BJ (cell line): ENCODE measurements at places on chromosomes 2 and 18.

- DNase-seq, result no peak
Observed at GRCh38 chr2:239538357-239539052, 137.7 kb upstream of the HDAC4 start.

GRCh38 chr2:50895041-50895440, 136.9 kb downstream of the NRXN1 start:
- no peak for DNase-seq

DNA sequence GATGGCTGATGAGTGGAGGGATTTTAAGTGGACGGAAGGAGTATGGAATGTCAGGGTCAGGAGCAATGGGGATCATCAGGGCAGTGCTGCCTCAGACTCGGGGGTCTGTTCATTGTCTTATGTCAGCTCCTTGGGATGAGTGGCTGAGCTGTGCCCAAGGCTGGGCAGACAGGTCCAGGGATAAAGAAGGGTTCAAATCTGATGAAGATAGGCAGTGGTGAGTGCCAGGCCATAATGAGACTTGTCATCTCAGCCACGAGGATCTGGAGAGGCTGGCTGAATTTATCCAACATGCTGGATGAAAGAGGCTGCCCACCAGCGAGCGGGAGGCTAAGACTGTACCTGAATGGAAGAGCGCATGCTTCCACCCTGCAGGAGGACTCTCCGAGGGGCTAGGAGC, 46.3 kb upstream of the APCDD1 start:
- DNase-seq, result no peak

DNA sequence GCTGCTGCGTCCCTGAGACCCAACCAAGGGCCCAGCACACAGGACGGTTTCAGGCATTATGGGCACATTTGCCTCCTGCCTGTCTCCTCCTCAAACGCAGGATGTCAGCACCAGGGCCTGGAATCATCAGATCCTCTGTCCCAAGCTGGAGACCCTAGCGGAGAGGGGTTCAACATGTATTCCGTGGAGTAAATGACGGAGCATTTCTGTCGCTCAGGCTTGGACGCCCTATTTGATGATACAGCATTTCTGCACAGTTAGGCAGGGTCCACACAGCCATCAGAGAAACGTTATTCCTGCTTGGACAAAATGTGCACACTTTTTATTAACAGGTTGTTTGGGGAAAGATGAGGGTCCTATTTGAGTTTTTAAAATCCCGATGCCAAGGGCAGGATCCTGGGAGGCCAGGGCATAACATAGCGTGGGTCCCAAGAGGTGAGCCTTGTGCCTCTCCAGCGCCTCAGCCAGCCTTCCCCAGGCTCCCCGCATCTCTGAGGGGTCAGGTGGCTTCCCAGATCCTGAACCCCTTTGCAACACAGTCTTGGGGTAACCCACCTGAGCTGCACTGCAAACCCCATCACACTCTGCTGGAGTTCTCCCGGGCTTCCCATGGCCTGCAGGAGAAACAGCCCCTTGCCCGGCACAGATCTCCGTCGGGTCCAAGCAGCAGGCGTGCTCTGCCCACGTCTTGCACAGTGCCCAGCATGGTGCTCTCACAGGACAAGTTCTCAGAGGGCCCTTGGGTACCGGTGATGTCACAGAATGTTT, 319.7 kb upstream of the MYT1L start:
- DNase-seq, result no peak

DNA sequence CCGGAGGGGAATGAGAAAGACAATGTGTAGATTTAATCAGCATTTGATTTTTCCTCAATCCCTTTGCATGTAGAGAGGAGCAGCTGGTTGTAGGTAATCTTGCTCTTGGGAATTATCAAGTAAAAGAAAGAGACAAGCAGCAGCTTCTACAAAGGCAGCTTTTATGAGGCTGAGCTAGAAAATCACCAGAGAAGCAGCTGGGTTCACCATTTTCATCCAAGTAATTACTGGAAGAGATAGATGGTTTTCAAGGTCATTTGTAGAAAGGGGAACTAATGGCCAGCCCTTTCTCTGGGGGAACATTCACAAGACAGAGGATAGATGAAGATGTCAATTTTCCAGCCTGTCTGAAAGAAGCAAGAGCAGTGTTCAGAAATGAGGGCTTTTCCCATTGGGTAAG, 113.0 kb downstream of the RND3 start:
- no peak for DNase-seq

- DNase-seq, result no peak
Observed at GRCh38 chr18:63306819-63307550, 12.6 kb downstream of the BCL2 start.

GRCh38 chr18:24019641-24020331, 5.2 kb downstream of the TTC39C start:
- no peak for DNase-seq

DNA sequence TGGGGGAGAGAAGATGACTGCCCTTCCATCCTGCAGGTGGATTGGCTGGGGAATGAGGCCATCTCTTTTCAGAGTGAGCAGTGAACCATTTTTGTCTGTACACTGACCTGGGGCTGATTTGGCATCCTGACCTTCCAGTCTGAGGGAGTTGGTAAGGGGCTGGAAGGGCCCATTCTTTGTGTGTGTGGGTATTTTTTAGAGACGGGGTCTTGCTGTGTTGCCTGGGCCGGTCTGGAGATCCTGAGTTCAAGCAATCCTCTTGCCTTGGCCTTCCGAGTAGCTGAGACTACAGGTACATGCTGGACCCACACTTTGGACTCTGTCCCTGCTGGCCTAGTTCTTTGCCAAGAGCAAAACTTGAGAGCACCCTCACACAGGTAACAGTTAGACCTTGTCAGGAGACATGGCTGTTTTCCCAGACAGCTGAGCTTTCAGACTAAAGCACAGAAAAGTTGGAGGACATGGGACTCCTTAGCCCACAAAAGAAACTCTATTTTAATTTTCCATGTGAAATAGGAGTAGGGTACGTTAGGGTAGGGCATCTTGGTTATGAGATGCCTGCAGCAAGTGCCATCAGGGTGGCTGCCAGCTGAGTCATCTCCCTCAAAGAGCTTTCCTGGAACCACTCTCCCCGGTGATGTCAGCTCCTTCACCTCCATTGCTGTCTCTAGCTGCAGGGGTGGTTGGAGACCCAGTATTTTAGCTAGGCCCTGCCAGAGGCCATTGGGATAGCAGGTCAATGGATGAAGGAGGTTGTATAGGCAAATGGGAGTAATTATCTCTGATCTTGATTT, 60.7 kb downstream of the DGKD start:
- DNase-seq, result no peak

DNA sequence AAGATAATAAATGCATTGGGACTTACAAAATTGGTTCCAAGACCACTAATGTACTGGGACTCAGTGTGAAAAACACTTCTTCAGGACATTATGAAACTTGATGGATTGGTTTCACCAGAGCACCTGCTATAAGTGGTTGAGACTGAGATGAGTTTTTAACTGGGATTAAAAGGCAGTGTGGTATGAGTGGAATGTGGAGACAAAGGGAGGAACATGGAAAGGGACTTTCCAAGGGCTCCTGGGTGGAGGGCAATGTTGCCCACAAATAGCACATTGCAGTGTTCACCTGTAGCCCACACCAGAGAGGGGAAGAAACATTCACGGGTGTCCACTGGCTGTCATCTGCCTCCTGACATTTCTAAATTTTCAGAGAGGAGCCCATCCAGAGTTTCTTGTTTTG, 253.3 kb upstream of the TANK start:
- DNase-seq, result no peak

GRCh38 chr18:8822643-8823042, 117.3 kb downstream of the MTCL1 start:
- no peak for DNase-seq

DNA sequence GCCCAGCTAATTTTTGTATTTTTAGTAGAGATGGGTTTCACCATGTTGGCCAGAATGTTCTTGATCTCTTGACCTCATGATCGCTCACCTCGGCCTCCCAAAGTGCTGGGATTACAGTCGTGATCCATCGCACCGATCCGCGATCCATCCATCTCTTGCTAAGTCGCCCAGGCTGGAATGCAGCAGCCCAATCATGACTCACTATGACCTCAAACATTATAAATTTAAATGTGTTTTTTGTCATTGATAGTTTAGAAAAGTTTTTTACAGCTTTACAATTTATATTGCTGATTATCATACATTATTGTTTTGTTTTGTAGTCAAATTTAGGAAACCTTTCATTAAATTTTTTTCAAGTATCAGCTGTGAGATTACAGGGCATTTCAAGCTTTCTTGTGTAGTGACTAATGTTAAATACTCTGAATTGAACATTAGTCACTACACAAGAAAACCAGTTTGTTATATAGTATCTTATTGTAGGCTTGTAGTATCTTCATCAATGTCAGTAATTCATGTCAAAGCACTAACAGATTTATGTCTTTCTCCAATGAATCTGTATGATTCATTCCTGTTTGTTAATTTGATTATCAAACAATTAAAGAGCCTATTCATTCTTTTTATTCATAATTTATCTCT, 37.5 kb downstream of the NR4A2 start:
- no peak for DNase-seq

- no peak for DNase-seq
Observed at GRCh38 chr2:96501886-96502810, 3.0 kb downstream of the NEURL3 start.

GRCh38 chr2:208627110-208627884, 220.7 kb downstream of the PTH2R start:
- no peak for DNase-seq

GRCh38 chr2:68195096-68195495, 37.4 kb downstream of the PNO1 start:
- DNase-seq, result no peak

GRCh38 chr2:227822416-227823003, 8.9 kb downstream of the CCL20 start:
- no peak for DNase-seq

- no peak for DNase-seq
Observed at GRCh38 chr2:153871231-153872221, at the start of gene GALNT13. Gene GALNT13 (plus strand): TSS chr2:153871922.

DNA sequence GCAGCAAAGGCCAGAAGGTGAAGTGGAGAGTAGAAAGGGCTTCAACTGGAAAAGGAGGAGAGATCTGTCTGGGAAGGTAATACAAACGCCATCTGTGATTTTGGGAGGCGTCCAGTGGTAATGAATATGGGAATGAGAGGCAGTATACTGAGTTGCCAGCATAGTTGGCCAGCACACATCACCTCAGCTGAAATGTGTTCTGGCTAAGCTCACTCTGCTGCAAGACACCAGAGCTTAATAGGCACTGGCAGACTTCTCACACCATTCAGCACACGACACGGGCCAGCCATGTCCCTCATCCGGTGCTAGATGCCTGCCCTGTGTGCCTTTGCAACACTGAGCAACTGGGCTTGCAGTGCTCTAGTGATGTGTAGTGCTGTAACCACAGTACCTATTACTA, 277.1 kb downstream of the PIEZO2 start:
- no peak for DNase-seq

GRCh38 chr2:159094173-159094737, 125.8 kb downstream of the TANC1 start:
- peak; percentile 79 for DNase-seq

DNA sequence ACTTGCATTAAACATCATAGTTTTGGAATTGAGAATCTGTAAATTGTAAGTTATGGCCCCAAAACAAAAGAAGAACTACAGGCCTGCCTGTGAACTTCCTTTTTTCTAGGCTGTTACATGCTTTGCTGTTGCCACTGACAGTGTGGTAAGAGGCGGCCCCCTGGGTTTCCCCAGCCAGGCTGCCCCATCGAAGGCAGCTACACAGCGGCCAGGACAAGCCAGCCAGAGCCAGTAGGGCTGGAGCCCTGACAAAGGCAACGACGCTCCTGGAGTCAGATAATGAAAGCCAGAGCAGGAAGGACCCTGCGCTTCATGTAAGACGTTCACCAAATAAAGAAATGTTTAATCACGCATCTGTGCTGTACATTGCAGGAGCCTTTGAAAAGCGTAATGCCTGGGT, 55.0 kb downstream of the ANKRD44 start:
- DNase-seq, result no peak

- no peak for DNase-seq
Observed at GRCh38 chr2:136006658-136007057, 21.2 kb upstream of the DARS1 start.

DNA sequence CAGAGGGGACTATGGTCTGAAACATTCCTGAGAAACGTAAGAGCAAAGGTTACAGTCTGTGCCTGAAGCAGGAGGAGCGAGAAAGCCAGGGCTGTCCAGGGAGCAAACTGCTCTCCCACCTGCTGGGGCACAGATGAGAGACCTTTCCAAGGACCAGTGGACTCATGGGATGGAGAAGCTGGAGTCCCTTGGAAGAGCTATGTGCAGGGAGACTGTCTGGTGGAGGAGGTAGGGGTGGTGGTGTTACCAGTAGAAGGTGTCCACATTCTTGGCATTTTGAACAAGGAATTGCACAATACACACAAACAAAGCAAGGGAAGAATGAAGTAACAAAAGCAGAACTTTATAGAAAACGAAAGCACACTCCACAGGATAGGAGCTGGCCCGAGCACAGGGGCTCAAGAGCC, 97.9 kb upstream of the CYRIA start:
- no peak for DNase-seq

GRCh38 chr2:136205615-136206014, 87.7 kb upstream of the CXCR4 start:
- no peak for DNase-seq

DNA sequence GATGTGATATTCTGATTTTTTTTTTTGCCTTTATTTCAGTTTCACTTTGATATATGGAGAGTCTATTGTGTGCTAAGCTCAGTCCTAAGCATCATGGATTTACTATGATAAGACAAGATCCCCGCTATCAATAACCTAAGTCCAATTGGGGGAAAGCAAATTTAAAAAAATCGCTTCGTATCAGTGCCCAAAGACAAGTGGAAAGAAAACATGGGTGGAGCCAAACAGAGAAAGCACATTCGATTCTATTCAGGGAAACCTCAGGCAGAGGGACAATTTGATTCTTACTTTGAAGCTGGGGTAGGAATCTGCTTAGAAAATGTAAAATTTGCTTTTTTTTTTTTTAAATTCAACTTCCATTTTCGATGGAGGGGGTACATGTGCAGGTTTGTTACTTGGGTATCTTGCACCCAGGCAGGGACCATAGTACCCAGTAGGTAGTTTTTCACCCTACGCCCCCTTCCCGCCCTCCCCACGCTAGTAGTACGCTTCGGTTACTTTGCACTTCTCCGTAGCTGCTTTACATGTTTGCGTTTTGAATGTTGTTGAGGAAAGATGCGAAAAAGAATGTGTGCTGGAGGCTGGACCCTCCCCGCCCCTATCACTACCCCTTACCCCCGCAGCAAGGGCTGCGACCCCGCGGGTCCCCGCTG, 12.4 kb downstream of the KIF5C start:
- no peak for DNase-seq

DNA sequence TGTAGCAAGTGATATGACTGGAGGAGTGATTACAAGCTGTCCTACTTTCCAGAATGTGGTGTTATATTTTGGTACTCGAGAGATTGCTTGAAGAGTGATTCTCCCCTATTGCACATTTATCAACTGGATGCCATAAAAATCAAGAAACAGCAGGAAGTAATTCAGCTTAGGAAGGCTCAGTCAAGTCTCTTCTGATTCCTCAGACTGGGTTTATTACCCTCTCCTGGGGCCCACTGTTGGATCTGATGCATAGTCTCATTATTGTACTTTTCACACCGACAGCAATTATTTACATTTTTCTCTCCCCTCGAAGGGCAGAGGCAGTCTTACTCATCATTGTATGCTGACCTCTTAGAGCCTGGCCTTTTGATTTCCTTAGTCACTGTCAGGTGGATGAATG, 9.3 kb downstream of the NOSTRIN start:
- no peak for DNase-seq
